Left lung (tissue), 14 donors: ENCODE measurements at places on chromosomes 7 and 10. TPM values are rescaled to one million over a fixed set of nuclear protein-coding genes. Genes with fewer than 3 reads are reported as not detected.

Gene CYP2C19
- total RNA-seq, result not detected

Gene MRLN
- total RNA-seq, result not detected

DNA sequence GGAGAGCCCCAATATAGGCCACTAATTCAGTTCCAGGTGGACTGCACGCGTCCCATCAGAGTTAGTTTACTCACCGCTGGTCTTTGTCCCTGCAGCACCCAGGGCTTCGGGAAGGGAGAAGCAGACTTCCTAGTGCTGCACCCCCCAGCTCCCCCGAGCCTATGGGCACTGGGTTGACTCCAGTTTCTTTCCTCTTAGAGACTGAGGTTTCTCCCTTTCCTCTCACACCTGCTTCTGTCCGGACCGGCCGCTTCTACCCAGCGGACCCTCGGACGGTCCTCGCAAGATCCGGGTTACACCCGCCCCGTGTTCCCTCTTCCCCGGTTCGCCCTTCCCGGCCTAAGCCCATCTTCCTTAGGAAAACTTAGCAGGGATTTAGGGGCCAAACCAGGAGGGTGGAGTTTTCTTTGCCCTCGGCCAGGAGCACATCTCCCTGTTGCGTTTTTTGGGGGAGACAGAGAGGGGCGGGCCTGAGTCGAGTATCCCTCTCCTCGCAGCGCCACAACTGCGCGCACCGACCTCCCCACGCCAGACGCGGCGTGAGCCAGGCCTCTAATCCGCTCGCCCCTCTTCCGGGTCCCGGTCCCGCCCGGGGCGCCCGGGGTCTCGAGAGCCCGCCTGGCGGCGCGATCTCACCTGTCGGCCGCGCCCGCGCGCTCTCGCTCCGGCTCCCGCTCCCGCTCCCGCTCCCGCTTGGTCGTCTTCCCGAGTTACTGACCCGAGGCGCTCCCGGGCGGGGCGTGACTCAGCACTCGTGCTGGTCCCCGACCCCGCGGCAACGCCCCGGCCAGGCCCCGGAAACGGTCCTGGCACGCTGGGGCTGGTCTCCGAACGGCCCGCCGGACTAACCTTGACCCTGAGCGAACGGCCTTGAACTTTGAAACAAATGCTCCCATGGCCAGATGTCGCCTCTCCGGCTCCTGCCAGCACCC is at the start of gene AIFM2:
TSS of gene AIFM2 (minus strand) at position 728 of the 932 bp plus-strand sequence. CDS start 8,741 bp downstream, outside the sequence.
- DNase-seq, result peak; percentile 74

Gene MARVELD1
- 58.4 TPM for total RNA-seq

Gene SPDYE6
- not detected for total RNA-seq

- DNase-seq, result no peak
These were observed 80.6 kb upstream of the GATAD1 start for GRCh38 chr7:92366730-92367129.

DNA sequence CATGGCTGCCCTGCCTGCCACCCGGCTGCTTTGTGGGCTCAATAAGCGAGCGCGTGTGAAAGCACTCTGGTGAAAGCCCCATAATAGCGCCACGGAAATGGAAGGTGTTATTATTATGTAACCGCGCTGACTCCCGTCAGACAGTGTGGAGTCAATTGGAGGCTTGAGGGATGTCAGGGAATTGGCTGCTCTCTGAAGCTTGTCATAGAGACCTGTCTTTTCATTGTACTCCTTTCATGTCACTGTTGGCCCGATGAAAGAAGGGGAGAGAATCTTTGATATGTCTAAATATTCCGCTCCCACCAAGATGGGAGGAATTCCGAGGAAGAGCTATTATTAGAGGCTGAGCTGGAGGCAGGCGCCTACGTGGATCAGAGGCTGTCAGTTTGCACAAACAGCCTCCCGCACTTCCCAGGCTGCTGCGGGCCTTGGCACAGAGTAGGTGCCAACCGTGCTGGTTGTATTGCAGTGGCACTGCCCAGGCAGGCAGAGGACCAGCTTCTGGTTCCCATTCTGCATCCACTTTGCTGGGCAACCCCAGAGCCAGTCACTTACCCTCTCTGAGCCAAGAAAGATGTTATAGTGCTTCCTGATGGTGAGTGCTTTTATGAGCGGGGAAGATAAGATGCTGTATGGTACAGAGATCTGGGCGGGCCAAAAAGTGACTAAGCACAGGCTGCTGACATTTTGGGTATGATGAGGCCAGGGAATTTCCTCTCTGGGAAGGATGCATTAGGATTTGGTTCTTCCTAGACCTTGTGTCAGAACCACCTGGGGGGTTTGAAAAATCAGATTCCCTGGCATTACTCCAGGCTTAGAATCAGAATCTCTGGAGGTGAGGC is 151.4 kb downstream of the RPS24 start:
- no peak for DNase-seq

Gene SEMA3D
- total RNA-seq, result 9.1 TPM

DNA sequence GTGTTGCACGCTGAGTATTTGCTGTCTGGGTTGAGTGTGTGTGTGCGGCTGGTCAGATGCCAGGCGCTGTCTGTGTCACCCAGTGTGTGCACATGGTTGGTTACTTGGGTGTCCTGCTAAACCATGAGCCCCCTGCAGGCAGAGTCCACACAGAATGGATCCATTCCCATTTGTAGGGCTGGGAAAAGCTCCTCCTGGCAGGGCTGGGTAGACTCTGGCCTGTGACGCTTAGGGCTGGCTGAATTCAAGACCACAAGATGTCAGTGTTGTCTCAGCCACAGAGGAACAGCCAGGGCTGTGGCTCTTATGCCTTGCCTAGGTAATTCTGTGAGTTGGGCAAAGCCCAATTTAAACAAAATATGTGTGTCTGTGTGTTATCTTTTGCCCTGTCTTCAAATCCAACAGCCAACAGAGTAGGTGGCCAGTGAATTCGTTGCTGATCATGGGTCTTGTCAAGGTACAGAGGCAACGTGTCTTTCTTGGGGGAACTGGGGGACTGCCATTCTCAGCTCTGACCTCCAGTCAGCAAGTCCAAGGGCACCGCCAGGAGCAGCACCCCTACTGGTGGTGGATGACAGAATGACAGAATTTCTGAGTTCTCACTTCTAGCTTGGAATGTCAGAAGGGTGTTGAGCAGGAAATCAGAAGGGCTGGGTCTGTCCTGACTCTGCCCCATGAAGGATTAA is 285.1 kb downstream of the CCSER2 start:
- DNase-seq, result peak; percentile 8

Gene PALD1
- total RNA-seq, result 10.8 TPM

GRCh38 chr10:74099836-74100235 is 50.8 kb downstream of the AP3M1 start:
- DNase-seq, result no peak

GRCh38 chr10:97844678-97845077 is 5.0 kb upstream of the GOLGA7B start:
- DNase-seq, result no peak

GRCh38 chr7:124754576-124755268 is 10.9 kb downstream of the GPR37 start:
- no peak for DNase-seq

Gene TMEM213
- 0.05 TPM for total RNA-seq

Gene FLNC
- total RNA-seq, result 23.7 TPM

DNA sequence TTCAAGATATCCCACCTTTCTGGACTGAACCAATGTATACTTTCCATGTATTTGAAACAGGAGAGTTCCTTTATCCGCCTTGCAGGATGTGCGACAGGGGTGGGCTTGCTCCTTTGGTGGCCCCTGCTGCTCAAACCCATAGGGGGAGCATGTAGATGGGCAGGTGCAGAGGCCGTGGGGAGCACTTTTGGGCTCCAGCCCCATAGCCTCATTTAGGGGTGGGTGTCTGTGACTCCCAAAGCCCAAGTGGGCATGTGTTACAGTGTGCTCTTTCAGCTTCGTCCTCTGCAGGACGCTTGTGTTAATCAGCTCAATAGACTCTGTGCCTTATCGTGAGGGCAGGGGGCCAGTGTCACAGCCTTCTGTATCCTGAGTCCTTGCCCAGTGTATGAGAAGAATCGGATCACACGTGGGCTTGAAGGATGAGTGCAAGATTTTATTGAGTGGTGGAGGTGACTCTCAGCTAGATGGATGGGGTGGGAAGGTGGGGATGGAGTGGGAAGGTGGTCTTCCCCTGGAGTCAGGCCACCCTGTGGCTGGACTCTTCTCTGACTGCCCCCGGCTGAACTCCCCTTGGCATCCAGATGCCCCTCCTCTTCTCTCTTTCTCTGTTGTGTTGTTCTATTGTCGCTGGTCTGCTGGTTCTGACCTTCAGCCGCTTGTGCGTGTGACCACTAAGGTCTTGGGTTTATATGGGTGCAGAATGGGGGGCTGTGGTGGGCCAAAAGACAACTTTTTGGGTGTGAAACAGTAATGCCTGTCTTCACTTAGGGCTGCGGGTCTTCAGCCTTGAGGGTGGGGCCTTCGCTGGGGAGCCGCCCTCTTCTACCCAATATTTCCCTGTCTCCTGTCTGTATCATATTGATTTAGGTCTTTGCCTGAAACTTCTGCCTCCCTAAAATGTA is 262.2 kb downstream of the GLRX3 start:
- DNase-seq, result no peak

DNA sequence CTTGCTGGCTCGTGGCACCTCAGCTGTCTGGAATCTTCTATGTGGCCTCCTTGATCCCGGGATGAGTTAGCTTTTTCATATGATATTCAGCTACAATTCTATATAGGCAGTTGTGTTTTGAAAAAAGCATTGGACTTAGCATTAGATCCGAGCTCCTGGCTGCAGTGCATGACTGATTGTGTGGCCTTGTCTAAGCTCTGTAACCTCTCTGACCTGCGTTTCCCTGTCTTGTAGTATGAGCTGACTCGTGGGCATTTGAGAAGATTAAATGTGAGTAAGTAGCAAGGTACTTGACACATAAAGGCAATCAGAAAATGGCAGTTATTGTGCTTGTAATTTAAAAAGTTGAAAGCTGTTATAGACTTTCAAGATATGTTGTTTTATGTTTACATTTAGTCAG is 85.9 kb downstream of the CCNY start:
- no peak for DNase-seq

DNA sequence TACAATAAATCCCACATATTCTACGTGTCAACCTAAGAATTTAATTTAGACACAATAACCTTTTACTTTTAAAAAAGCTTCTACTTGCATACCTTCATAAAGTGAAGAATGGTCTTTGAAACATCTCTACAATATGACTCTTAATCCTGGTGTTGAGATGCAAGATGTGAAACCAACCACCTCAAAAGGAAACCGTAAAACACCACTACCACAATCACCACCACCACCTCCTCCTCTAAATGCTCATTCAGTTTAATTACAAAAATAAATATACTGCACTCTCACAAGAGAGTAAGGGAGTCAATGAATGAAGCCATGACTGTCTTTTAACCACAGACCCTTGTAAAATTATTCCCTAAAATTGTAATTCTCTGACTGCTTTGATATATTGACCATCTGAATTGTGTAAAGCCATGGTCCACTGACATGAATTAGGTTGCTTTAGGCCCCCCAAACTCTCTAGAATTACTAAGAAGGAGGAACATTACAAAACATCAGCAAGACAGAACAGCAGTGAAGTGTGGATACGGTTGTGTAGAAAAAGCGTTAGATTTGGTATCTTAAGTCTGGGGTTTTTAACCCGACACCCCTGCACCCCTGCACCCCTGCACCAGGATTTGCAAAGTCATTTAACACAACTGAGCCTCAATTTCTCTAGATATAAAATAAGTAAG is 171.4 kb downstream of the SFMBT2 start:
- no peak for DNase-seq

- no peak for DNase-seq
These were observed 62.6 kb upstream of the PLPP4 start for GRCh38 chr10:120394446-120394845.

- no peak for DNase-seq
These were observed 498.7 kb upstream of the MKI67 start for GRCh38 chr10:128624656-128625530.

GRCh38 chr7:75985518-75986146 is 8.8 kb downstream of the TMEM120A start:
- peak; percentile 74 for DNase-seq

DNA sequence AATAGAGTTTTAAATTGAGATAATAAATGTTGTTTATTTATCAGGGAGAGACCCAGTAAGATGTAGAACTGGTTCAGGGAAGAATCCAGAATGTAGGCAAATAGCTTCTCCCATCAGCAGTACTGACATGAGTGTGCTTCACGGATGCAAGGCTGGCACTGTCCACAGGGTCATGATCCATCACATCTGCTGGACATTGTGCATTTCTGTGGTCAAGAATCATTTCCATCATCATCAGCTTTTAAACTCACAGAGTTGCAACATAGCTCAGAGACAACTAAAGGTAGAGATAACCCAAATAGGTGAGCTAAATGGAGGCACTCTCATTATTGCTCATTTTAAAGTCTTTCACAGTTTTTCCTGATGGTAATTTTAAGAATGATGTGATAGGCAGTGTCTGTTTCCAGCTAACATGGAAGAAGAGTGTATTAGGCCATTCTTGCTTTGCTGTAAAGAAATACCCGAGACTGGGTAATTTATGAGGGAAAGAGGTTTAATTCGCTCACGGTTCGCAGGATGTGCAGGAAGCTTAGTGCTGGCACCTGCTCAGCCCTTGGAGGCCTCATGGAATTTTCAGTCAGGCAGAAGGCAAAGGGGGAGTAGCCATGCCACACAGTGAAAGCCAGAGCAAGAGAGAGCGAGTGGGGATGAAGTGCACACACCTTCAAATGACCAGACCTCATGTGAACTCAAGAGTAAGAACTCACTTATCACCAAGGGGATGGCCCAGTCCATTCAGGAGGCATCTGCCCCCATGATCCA is 80.8 kb downstream of the INPP5A start:
- DNase-seq, result no peak

Gene HABP2
- 1.3 TPM for total RNA-seq

DNA sequence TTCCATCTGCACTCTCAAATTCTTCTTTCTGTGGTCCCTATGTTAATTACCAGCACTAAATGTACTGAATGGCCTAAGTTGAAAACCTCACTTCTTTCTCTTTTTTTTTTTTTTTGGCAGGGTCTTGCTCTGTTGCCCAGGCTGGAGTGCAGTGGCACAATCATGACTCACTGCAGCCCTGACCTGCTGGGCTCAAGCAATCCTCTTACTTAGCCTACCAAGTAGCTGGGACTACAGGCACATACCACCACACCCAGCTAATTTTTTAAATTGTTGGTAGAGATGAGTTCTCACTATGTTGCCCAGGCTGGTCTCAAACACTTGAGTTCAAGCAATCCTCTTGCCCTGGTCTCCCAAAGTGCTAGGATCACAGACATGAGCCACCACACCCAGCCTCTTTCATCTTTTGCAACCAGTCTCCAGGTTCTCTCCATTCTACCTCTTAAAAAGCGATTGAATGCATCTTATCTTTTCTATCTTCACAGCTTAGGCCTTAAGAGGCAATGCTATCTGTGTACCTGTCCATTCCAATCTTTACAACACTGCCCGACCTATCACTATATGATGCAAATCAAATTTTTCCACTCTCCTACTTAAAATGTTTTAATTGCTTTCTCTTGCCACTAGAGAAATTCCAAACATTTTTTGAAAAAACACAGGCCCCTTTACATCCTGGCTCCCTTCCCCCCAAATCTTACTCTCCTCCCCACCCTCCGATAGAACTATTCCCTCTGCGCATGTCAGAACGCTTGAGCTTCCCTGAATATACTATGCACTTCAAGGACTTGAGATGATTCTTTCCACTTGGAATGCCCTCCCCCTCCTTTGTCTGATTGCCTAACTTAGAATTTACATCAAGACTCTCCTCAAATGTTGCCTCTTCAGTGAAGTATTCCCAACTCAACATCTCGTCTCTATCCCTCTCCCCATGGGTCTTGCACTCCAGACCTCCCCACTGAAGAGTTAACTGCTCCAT is 6.0 kb downstream of the ICA1 start:
- DNase-seq, result peak; percentile 29
